ENCODE measurements at places on chromosomes 3 and 15.

DNA sequence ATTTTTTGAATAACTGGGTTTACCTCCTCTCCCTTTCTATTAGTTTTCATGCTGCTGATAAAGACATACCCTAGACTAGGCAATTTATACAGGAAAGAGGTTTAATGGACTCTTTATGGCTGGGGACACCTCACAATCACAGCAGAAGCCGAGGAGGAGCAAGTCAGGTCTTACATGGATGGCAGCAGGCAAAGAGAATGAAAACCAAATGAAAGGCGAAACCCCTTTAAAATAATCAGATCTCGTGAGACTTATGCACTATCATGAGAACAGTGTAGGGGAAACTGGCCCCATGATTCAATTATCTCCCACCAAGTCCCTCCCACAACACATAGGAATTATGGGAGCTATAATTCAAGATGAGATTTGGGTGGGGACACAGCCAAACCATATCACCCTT, 2.0 kb upstream of the RSL24D1 start:
- DNase-seq, result no peak

DNA sequence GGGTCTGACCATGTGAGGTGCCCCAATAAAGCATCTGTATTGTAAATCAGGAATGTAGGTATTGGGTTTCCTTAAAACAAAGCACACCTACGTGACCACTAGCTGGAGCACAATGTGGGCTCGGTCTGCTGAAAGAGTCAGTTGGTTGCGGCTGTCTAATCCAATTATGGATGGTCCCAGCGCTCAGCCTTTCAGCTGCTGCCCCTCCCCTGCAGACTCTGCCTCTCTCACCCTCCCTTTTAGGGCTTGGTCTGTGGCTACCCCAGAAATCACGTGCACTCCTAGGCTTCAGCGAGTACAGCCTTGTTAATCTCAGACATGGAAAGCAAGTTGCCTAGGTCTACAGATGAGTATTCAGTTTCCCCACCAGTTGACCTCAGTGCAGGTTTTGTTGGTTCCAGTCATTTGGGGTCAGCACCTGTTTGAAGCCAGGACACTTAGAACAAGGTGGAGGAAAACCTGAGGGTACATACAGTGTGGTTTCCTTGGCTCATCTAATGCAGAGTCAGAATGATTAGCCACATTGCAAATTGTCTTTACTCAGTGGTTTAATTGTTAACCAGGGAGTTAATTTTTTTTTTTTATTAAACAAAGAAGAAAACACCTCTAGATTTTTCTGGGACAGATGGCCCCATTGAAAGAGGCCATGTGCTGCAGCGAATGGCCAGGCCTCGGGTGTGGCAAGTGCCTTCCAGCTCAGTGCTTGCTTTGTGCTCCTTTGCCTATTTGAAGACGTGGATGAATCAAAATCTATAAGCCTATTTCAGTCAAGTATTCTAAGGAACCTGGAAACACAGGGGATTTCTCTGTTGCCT, 137.7 kb downstream of the IGF1R start:
- no peak for DNase-seq

DNA sequence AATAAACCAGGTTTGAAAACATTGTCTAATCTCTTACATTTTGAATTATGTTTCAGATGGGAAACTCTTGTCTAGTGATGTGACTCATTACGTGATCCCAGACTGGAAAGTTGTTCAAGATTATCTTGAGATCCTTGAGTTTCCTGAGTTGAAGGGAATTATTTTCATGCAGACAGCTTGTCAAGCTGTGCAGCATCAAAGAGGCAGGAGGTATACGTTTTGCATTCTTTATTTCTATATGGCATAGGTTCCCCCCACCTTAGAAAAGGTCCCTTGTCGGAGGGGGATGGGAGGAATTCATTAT, 1.5 kb downstream of the DIS3L start:
- DNase-seq, result no peak

DNA sequence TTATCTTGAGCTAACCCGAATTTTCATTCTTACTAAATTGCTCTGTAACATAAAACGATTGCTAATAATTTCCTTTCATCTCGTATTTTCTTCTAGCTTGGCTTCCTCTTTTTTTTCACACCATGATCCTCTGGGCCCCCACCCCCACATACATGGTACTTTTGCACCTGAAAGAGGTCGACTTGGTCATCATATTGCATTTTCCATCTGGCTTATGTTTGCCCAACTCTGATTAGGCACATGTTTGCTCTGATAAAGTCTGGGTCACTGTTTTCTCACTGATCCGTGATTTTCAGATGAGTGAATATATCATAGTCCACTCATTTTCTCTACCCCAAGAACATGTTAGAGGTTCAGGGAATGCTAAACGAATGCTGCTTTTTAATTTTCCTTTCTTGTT, 49.5 kb downstream of the ARRDC4 start:
- no peak for DNase-seq

DNA sequence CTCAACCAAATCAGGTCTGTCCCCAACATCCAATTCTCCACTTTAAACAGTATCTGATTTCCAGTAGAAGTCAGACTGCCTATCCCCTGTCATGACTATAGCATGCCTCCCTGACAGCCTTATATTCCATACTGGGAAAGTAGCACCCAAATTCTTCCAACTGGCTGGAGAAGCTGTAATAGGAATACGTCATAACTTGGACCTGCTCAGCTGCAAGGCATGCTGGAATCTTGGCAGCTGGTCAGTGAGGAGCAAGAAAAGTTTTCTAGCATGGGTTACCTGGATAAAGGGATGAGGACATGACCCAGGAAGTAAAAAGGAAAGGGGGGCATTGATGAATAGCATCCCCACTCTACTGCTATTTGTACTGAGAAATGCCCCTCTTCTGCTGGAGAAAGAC, 8.9 kb downstream of the SEMA5B start:
- DNase-seq, result no peak

DNA sequence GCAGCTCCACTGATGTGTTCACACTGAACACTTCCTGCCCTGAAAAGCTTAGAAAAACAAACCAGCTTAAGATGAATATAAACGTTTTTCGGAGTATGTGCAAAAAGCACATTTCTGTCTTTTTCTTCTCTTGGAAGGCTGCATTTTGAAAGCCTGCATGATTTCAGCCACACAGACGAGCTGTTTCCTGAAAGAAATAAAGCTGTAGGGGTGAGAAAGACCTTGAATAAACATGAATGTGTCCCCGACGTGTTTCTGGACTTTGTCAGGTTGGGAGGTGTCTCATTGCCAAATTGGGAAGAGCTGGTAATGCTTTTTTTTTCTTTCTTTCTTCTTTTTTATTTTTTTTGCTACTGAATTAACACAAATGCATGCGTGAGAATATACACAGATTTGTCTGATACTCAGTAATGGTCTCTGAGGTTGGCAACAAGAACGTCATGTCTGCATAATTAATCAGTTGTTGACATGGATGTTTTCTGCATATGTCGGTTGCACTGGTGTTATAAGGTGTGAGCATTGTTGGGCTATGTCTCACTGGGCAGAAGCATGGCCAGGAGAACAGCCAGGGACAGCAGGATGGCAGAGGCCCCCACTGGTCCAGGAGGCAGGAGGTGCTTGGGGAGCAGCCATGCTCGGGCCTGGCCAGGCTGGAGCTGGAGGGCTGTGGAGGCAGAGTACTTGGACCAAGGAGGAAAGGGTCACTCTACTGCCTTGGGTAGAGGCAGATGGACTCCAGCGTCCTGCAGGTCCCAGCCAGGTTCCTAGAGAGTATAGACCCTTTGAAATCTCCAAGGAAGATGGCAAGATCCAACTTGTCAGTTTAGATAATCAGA, 39.0 kb downstream of the ADAMTSL3 start:
- no peak for DNase-seq

GRCh38 chr3:176587089-176587488, 610.2 kb downstream of the TBL1XR1 start:
- no peak for DNase-seq

Measured in GM12864 (cell line).